ENCODE measurements at places on chromosomes 7 and 10. TPM values are rescaled to one million over a fixed set of nuclear protein-coding genes. Genes with fewer than 3 reads are reported as not detected.

Gene BTBD16
- 0.16 TPM for total RNA-seq

Gene GPR26
- not detected for total RNA-seq

Gene ELFN1
- 0.68 TPM for total RNA-seq

Gene LIPJ
- total RNA-seq: 0.12 TPM

Gene ATOH7
- not detected for total RNA-seq

Gene ADAM22
- 0.24 TPM for total RNA-seq

Gene AOC1
- 6.3 TPM for total RNA-seq

Gene ANKRD61
- total RNA-seq: not detected

Gene PIK3AP1
- total RNA-seq: 1.0 TPM

Gene TDRD1
- total RNA-seq: not detected

Gene NPFFR1
- 0.04 TPM for total RNA-seq

Gene COL28A1
- total RNA-seq: 0.16 TPM

Gene TBATA
- not detected for total RNA-seq

Gene MINDY4
- 2.4 TPM for total RNA-seq

Gene DDC
- not detected for total RNA-seq
